Caki2 (cell line): ENCODE measurements at places on chromosomes 2 and 18. TPM values are rescaled to one million over a fixed set of nuclear protein-coding genes. Genes with fewer than 3 reads are reported as not detected.

DNA sequence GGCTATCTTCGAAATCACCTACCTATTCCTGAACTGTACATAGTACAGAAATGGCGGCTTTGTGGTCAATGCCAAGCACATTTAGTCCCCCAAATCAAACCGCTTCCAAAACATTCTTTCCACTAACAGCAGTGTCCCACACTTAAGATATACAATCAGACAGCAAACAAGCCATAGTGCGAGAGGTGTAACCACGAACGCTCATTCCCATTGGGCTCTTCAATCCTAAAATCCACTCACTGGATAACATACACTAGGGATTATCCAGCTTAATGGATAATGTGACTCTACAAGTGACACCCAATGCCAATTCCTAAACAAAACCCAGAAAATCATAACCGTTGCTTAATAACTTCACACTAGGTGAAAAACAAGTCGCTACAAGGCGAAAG is 2.0 kb downstream of the XPO1 start:
- no peak for DNase-seq

GRCh38 chr18:22385718-22386117 is 32.0 kb downstream of the CTAGE1 start:
- no peak for DNase-seq

DNA sequence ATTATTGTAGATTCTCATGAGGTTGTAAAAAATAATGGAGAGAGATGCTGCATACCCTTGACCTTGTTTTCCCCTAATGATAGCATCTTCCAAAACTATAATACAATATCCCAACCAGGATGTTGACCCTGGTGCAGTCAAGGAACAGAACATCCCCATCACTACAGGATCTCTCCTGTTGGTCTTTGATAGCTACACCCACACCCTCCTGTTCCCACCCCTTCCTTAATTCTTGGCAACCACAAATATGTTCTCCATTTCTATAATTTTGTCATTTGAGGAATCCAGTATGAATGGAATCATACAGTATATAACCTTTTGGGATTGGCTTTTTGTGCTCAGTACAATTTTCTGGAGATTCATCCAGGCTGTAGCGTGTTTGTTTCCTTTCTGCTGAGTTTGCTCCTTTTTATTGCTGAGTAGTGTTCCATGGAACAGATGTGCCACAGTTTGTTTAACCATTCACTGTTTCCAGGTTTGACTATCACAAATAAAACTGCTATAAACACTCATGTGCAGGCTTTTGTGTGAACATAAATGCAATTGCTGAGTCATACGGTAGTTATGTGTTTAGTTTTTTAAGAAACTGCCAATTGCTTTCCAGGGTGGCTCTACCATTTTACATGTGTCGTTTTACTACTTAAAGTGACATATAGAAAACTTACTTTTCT is 22.2 kb downstream of the MCFD2 start:
- no peak for DNase-seq

GRCh38 chr2:106961328-106961727 is 75.4 kb upstream of the ST6GAL2 start:
- no peak for DNase-seq

DNA sequence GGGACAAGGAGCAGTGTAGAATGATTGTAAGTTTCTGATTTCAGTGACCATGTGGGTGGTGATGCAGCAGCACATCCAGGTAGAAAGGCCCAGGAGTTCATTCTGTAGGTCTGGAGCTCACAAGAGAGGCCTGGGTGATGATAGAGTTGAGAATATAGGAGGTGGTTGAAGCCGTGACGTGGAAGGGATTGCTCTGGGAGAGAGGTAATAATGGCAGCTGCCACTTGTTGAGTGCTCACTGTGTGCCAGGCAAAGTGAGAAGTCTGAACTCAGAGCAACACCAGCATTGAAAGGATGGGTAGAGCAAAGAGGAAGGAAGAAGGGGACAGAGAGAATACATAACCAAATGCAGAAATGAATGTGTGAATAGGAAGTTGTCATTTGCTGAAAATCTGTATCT is 3.3 kb downstream of the TTLL4 start:
- DNase-seq = no peak

CHRNG gene
- total RNA-seq = not detected in 2 replicates
